HuH-7 (cell line): ENCODE measurements at places on chromosomes 1 and 21.

- DNase-seq = no peak
These were observed 14.3 kb downstream of the PDZK1 start for GRCh38 chr1:145692785-145693443.

DNA sequence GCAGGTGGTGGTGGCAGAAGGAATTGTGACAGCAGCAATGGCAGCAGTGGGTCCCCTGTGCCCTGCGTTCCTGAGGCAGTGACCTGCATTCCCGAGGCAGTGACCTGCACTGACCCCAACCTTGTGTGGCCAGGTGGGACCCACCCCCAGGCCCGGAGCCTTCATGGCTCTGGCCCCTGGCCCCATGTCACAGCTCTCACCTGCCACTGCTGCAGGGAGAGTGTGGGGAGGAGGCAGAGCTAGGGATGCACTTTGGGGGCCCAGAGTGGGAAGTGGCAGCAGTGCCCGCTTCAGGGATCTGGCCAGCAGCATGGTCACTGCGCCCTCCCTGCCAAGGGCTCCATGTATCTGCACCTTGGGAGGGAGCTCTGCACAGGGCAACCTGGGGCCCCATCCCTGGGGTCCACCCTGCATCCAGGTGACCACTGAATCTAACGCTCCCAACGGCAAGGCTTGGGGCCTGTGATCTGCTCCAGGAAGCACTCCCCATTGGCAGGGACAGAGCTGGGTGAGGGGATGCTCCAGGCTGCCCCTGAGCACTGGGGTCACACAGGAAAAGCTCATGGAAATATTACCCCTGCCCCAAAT is 618.6 kb downstream of the RWDD3 start:
- DNase-seq = no peak

DNA sequence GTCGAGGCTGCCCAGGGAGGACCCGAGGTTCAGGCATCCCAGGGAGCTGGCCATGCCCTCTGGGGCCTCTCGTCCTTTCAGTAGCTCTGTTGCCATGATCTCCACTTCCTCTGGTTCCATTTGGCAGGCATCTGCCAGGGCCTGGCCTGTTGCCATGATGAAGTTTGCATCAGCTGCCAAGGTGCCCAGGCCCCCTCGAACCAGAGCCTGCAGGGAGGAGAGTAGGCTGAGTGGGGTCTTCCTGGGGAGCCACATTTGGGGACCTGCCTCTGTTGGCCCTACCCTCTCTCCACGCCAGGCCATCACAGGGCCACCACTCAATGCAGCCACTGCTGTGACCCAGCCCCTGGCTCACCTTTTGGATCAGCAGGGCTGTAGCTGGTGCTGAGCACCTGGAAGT is 16.4 kb upstream of the KIF21B start:
- DNase-seq = no peak

- no peak for DNase-seq
These were observed 423.9 kb downstream of the DSCAM start for GRCh38 chr21:40422896-40423635.

- no peak for DNase-seq
These were observed 30.0 kb downstream of the HIVEP3 start for GRCh38 chr1:41888756-41889155.
